ENCODE measurements at places on chromosomes 6 and 20.

GRCh38 chr6:414447-414846 lies 22.9 kb downstream of the IRF4 start:
- DNase-seq: no peak

DNA sequence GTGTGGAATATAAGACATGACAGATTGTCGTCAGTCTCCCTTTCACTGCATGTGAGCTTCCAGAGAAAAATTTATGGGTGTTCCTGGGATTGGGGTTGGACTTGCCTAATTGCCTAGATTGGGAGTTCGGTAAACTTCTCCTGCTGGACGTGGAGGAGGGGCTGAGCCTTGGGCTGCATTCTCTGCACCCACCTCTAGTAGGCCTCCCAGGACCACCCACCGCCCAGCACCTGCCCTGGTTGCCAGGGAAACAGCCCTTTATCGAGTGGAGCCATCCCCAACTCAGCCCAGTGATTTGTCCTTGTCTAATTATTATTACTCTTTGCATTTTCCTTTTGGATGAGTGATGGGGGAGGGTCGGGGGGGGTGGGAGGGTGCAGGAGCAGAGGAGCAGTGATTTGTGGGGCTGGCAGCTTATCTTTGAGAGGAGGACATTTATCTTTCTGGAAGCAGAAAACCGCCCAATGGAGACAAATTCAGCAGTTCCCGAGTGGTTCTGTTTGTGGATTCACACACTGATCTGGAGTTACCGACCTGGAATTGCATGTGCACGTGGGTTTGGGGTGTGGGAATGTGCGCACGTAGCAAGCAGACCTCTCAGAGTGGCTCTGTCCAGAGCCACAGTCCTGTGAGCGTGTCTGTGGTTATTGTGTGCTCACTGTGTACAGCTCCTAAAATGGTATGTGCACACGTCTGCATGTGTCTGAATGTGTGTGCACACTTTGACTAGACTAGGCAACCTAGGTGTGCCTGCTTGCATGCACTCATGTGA lies 104.5 kb downstream of the DHX35 start:
- DNase-seq: peak; percentile 81

- DNase-seq: no peak
These were observed 22.4 kb downstream of the PTGIS start for GRCh38 chr20:49545572-49545971.

- no peak for DNase-seq
These were observed 386.0 kb downstream of the SMOC2 start for GRCh38 chr6:168826726-168827585.

GRCh38 chr6:129364037-129364436 lies 345.9 kb downstream of the ARHGAP18 start:
- DNase-seq: no peak

DNA sequence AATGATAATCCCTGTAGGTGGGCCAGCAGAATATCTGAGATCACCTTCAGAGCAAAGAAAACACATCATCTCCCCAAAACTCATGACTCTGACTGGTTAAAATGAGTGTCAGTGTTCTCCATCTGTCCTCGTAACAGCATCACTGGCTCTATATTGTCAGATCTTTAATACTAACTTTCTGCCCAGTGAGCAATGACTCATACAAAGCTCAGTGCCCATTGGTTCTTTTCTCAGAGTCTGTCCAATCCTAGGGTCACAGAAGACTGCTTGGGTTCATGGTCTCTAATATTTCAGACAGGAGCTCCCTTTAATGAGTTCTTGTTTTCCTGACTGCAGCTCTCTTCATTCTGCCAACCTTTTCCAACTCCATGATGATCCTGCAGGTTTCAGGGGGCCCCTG lies 36.4 kb downstream of the HLA-DPB1 start:
- no peak for DNase-seq

DNA sequence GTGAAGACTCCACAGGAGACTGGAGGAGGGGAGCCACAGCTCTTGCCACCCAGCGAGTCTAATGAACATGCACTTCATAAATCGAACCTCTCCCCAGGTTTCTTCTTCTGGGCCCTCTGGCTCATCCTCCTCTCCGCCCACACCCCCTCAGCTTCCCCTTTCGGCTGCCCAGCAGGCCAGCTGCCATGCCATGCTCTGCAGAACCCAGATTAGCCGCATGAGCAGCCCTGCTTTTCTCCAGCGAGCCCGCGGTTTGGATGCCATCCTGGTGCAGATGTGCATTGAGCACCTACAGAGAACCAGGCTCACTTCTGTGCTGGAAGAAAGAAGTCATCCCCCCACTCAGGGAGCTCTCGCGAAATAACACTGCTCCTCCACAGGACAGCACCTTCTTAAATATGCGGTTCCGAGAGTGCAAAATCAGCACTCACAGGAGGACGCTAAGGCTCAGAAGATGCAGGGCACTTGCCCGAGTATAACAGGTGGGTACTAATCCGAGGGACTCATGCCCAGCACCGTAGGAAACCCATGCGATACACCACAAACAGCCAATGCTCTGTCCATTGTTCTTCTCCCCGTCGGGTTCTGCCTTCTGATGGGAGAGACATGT lies 143.0 kb upstream of the THBS2 start:
- DNase-seq: no peak

DNA sequence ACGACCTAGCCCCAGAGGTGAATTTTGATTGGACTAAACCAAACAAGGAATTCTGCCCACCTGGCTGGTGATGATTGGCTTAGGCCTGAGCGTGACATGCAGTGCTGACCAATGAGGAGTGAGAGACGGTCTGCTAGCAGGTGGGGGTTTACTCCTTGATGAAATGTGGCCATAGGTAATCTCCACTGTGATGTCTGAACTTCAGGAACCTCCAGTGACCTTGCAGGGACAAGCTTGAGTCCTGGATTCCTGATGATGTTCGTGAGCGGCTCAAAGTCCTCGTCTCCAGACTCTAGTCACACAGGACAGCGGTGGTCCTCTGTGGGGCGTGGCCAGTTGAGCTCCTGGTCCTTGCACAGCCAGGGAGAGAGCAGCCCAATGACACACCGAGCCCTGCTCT lies 8.4 kb downstream of the VSX1 start:
- no peak for DNase-seq

DNA sequence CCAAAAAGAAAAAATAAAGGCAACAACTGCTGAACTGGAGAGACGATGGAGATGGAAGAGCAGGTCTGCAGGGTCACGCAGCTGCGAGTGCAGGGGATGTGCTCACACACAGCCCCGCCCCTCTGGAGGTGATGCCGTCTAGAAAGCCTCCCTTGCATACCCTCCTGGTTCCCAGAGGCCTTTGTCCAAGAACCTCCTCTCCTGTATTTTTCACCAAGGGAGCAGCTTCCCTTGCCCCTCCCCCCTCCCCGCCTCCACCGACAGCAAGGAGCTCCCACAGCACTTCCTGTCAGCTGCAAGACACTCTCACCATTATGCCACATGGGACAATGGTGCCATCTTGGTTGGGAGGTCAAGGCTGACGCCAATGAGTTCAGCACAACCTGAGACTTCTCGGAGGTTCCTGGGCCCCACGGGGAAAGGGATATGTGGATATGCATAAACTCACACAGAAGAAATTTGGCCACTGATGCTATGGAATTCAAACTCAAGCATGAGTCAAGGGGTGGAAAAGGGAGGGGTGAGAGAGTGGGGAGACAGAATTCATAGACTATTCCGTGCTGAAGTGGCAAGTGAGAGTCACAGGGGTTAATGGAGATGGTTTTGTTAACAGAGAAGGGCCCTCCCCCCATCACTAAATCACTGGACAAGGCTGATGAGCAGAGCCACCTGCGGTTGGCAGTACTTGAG lies 132.9 kb downstream of the SCML4 start:
- no peak for DNase-seq

DNA sequence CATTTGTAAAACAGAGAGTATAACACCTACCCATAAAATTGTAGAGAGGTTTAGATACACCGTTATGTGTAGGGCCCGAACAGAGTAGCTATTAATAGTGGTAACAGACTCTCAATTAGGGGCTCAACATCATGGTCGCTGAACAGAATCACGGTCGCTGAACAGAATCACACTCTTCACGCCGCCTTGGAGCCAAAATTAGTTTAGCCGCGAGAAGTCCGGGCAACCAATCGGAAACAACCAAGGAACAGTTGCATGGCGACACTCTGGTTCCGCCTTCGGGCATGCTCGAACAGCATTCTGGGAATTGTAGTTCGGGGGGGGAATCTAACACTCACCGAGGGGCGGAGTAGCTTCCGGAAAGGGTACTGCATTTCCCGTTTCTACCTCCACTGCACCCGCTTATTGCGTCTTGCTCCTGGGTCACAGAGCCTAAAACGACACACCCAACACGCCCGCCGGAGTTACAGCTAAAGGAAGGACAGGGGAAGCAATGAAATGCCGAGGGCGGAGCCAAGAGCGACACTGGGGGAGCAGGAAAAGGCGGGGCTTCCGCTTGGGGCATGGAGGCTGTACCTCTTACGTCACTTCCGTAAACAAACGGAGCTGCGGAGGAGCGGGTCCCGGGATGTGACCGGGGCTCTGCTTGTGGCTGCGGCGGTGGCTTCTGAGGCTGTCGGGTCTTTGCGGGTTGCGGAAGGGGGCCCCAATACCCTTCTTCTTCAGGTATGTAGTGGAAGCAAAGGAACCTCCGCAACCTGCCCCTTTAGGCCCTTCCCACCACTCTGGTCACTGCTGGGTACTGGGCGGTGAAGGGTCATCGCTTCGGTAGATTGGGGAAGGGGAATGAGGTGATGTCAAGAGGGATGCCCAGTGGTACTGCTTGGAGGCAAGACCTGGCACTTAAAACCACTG lies at the start of gene CCDC28A:
Gene CCDC28A (plus strand): TSS at position 593 of the 915 bp plus-strand sequence. CDS start 2,352 bp downstream, outside the sequence.
- peak; percentile 90 for DNase-seq

GRCh38 chr20:53346335-53346648 lies 247.3 kb downstream of the ZNF217 start:
- no peak for DNase-seq

All from BE2C (cell line).